Activated CD8-positive, alpha-beta memory T cell treated with anti-CD3 and anti-CD28 coated beads for 48 hours (primary cell): ENCODE measurements at places on chromosomes 13 and 19.

DNA sequence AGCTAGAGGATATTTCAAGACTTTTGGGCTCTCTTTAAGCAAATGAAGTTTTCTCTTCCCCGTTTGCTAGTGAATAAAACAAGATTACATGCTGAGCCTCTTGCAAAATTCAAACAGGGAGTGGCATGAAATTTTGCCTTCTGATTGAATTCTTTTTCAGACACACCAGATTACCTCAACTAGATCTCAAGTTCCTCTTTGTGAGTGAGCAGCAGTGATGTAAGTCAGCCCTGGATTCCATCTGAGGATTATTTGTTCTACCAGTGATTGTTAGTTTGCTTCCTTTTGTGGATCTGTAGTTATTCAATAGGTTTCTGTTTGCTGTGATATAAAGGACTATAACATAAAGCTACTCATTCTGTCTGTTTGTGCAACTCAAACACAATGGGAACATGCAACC lies 407.7 kb downstream of the LMO7 start:
- no peak for DNase-seq

DNA sequence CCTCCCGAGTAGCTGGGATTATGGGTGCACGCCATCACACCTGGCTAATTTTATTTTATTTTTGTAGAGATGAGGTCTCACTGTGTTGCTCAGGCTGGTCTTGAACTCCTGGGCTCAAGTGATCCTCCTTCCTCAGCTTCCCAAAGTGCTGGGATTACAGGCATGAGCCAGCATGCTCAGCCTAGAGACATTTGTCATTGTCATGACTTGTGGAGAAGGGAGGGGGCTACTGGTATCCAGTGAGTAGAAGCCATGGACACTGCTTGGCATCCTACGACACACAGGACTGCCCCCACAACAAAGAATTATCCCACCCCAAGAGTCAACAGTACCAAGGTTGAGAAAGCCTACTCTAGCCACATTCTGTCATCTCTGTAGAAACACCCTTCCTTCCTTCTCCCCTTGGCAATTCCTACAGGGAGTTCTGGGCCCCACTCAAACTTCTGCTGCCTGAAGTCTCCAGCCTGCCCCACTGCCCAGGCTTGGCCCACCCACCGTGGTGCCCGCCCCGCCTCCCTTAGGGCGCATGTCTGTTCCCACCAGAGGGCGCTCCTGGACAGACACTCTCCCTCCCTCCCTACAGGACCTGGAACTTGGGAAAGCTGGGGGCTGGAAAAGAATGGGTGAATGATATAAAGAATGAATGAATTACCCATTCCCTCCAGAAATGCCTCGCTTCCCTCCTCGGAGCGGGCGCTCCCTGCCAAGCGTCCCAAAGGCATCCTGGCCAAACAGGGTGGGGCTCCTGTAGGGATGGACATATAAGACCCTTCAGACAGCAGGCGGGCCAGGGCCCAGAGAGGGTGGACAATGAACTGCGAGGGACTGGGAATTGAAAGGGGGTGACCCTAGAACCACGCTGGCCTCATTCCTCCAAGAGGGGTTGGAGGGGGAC lies 5.5 kb upstream of the EMP3 start:
- DNase-seq, result peak; percentile 64

DNA sequence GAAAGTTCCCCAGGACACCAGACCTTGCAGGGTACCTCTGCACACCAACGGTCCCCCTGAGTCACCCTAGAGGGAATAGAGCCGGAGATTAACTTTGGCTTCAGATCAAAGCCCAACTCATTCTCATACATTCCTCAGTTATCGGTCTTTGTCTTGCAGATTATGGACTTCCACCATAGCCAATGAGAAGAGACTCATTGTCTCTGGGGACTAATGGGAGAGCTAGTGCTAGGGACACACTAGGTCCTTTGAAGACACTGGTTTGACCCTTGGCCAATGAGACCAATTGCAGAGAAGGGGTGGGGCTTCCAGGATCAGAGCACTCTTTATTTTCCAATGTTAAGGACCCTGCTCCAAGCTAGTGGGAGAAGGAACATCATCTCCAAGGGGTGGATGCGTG lies 6.1 kb downstream of the KLK7 start:
- DNase-seq, result no peak

- no peak for DNase-seq
These were observed 151.9 kb downstream of the LACC1 start for GRCh38 chr13:44031555-44031954.

DNA sequence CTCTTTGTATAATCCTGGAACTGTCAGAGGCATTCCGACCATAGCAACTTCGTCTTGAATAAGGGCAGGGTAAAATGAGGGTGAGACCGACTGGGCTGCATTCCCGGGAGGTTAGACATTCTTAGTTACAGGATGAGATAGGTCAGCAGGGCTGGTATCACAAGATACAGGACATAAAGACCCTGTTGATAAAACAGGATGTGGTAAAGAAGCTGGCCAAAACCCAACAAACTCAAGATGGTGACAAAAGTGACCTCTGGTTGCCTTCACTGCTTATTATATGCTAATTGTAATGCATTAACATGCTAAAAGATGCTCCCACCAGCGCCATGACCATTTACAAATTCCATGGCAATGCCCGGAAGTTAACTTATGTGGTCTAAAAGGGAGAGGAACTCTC lies 27.7 kb upstream of the MBNL2 start:
- DNase-seq, result no peak

DNA sequence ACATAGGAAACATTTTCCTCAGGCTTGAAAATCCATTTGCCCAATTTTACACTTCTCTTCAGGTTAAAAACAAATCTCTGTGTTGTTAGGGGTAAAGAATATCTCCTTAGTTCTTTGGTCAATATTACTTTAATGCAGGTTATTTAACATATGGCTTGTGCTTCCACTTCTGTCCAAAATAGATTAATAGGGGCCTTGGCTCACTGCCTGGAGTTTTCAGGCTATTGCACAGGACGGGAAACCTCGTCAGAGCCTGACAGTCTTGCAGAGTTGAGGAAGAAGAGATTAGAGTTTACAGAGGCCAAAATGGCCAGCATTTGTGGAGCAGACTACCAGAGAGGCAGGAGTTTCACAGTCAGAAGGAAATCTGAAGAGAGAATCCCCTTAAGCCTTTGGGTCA lies 863.9 kb upstream of the GPC6 start:
- no peak for DNase-seq

DNA sequence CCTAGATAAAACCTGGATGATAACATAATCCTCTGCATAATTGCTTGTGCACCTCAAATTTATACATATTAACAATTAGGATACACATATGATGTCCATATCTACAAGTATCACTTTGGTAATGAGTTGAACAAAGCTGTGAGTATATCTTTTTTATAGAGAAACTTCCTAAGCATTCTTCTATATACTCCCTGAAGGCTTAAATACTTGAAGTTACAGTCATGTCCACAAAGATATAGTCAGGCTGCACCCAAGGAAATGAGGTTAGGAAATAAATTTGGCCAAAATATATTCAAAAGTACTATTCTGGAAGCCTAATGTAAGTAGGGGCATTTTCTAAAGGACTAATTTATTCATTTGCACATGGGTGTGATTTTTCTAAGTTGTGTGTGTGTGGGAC lies 761.5 kb downstream of the PCDH9 start:
- no peak for DNase-seq

DNA sequence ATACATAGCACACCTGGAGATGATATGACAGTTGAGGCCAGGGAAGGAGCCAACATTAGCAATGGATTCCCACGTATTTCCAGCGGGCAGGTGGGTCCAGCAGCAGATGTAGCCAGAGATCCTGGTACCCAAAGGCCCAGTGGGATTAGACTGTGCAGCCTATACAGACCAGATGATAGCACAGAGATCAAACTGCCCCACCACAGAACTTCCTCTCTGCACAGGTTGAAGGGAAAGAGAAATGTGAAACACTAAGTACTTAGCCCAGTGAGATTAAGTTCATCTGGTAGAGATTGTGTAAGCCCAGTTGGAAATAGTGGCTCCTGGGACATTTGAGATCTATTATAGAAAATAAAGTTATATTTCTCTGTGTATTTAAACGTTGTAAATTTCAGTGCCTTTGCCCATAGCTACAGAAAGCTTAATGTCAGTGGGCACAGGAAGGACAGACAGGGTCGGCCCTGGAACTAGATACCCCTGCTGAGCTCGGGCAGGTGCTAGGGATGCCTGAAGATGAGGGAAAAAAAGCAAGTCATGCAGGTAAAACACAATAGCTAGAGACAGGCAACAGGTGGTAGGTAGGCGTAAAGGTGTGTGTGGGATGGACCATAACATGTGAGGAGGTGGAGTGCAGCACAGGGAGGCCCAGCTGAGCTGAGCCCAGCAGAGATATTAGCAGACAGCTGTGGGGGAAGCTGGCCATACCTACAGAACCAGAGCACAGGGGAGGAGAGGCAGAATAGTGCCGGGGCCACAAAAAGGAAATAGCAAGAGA lies 27.3 kb upstream of the SPATA13 start:
- DNase-seq, result no peak

DNA sequence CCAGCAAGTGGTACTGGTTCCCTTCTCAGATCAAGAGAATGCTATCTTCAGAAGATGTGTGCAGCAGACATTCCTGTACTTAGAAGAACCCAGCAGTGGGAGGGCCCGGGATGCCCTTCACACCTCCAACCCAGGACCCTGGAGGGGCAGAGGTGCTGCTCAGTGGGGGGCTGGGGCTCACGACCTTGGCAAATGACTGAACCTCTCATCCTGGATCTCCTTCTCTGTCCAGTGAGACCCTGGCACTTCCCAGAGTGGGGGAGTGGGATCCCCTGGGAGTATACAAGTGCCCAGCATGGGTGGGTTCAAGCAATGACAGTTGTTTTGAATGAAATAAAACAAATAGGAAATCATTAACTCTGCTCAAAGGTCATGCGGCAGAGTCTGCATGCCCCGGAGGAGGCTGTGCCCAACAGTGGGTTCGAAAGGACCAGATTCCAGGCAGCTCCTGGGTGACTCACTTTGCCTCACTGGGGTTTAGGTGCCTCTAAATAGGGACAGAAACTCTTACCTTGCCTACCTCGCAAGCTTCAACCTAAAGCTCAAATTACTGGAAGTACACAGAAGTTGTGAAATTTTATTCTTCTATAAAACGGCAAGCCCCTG lies 26.9 kb downstream of the GGACT start:
- no peak for DNase-seq

DNA sequence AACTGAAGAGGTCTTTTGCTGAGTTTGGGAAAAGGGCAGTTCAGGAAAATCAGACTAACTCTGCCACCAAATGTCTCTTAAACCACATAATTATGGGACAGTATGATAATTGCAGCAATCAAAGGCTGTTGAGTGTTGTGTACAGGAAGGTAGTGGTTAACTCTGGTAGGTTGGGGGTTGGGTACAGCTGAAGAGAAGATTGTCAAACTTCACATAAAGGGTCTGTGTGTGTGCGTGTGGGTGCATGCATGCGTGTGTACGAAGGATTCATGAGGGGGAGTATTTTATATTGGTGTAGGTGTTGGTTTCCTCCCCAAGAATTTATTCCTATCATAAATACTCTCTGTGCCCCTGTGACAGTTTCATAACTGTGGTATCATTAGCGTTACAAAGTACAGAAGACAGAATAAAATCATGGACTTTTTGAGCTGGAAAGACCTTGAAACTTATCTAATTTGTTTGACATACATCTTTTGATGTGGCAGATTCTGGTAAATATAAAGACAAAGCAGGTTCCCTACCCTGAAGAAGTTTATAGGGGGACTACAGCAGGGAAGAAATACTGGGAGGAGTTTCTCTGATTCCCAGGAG lies 94.1 kb downstream of the PCCA start:
- no peak for DNase-seq

DNA sequence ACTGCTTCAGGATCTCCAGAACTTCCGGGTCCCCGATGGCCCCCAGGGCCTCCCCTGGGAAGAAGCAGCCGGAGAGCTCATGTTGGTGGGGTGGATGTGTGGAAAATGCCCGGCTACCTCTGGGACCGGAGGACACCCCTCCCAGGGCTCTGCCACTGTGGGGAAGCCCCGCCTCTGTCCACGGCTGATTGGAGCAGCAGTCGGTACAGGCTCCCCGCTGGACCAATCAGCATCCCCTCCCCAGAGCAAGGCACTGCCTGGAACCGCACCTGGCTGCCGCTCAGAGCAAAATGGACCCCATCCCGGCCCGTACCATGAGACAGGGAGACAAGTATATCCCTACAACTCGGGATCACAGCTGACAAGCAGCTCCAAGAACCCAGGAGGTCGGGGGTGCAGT lies 6.4 kb downstream of the DOHH start:
- no peak for DNase-seq

DNA sequence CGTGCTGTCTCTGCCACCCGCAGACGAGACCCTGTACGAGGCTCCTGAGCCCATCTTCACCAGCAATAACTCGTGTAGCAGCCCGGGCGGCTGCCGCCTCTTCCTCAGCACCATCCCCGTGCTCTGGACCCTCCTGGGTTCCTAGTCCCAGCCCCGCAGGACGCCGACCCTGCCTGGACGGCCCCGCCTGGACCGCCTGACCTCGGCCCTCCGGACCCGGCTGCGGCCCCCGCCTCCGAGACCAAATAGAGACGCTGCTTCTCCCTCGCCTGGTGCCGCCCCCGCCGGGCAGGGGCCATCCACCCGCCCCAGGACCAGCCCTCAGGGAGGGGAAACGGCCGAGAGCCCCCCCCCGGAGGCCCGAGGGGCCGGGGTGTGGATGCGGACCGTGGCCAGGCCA lies 14.1 kb downstream of the EFNA2 start:
- DNase-seq, result no peak

- no peak for DNase-seq
These were observed 915 bp upstream of the KCTD12 start for GRCh38 chr13:76887076-76887563.

DNA sequence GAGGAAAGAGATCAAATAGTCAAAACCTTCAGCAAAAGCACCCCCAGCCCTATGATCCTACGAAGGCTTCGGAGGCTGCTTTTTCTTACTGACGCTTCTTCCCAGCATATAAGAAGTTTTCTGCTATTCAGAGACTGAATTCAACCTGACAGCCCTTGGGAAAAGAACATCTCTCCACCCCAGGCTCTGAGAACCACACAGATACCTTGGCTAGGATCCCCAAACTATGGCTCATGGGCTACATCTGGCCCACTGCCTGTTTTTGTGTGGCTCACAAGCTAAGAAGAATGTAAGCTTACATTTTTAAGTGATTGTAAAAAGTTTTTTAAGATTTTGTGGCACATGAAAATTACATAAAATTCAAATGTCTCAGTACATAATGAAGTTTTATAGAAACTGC lies 3.0 kb downstream of the SLC15A1 start:
- DNase-seq, result no peak

- DNase-seq, result no peak
These were observed 5.9 kb upstream of the SLC7A10 start for GRCh38 chr19:33231511-33231910.

DNA sequence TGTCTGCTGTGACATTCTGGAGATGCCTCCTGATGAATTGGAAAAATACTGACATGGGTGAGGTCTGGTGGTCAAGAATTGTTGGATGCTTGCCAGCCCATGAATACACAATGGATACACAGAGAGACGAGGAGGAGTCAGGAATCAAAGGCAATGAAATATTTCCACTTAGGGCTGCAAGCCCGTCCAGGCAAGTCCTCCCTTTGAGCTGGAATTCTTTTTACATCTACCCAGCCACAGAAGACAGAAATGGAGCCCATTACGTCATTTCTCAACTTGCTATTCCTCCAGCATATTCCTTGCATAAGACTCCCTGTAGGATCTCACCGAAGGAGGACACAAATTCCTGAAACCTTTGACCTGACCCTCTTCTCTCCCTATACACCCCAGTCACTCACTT lies 15.7 kb upstream of the IGFL4 start:
- DNase-seq, result no peak

- DNase-seq, result no peak
These were observed 14.9 kb upstream of the SCN1B start for GRCh38 chr19:35015270-35015953.
